Stimulated activated CD8-positive, alpha-beta memory T cell treated with anti-CD3 and anti-CD28 coated beads, Interleukin-4, amount 100 ng/mL, for 48 hours (primary cell): ENCODE measurements at places on chromosomes 12 and 14.

- DNase-seq = no peak
These were observed 50.3 kb downstream of the VRK1 start for GRCh38 chr14:96847451-96847850.

GRCh38 chr12:112007945-112008344 is 5.0 kb downstream of the TMEM116 start:
- no peak for DNase-seq

- no peak for DNase-seq
These were observed 16.8 kb downstream of the SCFD1 start for GRCh38 chr14:30638926-30639325.

DNA sequence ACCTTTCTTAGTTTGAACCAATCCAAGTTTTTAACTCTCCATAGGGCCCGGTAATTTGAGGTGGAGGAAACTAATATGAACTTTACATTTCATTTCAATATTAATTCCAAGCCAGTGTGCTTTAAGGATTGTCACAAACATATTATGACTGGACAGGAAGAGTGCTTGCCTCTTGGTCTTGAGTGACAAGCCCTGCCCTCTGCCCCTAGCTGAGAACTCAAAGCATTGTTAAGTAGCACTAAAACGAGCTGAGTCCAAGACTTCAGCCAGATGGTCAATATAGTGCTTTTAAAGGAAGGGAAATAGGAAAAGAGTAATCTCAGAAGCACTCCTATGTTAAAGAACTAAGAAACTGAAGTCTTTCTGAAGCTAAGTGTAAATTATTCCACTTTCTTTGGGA is 17.1 kb downstream of the TRMT5 start:
- DNase-seq = no peak

DNA sequence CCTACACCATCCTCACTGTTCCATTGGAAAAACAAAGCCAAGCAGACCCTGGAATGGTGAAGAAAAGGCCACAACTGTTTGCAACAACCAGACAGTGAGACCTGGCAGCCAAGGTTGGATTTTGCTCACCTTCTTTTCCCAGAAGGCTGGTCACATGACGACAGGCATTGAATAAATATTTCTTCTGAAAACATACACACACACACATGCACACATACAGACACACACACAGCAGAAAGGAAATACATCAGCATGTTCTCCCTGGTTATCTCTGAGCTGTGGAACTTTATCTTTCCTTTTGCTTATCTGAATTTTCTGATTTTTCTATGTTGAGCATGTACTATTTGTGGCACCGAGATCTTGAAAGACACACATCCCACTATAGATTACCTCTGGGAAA is 38.0 kb upstream of the CCDC60 start:
- DNase-seq = no peak

DNA sequence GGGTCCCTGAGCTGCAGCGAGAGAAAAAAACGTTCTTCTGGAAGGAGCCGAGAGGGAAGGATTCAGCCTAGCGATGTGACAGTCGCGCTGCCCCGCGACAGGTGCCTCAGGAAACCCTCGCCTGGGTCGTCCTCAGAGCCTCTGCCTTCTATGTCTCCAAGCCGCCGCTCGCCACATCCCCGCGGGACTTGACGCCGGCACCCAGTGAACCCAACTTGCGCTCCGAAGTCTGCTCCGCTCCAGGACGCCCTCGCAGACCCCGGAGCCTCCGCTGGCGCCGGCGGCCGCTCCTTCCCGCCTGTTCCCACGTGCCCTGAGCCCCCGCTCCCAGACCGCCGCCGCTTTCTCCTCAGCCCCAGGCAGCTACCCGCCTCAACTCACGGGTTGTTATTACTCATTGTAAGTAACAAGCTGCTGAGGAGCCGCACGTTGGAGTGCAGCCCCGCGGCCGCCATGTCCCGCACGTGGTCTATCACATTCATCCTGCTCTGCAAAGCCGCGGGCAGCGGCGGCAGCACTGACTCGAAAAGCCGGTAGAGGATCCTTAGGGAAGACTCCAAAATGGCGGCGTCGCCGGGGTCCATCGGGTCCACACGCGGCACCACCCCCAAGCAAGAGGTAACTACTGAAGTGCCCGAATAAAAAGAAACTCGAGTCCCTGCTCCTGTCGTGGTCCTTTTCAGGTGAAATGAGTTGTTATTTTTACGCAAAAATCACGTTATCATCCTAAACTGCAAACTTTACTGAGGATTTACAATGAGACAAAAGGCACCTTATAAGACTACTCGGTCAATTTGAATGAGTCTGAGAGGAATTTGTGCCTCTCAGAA is at the start of gene ANAPC7:
Gene ANAPC7 (minus strand): TSS at position 563 of the 830 bp plus-strand sequence. CDS start 81 bp downstream, at position 482.
- peak; percentile 89 for DNase-seq

DNA sequence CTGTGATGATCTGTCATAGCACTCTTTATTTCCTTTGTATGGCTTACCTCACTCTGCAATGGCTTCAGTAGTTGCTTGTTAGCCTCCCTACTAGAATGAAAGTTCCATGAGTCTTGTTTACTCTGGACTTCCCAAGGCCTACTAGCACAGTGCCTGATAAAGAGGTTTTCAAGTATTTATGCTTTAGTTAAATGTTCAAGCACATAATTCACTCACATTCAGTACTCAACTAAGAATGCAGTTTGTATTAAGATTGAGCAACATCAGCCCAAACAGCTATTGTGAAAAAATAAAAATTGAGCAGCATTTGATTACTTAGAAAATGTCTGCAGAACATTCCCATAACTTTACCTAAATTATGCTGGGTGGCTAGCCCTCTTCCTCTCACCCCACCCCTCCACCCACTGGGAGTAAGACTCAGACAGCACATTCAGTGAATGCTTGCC is 158.9 kb upstream of the AMIGO2 start:
- DNase-seq = no peak

GRCh38 chr14:99289394-99290189 is 17.6 kb upstream of the BCL11B start:
- no peak for DNase-seq

GRCh38 chr12:46131732-46132469 is 136.9 kb downstream of the SLC38A1 start:
- no peak for DNase-seq

DNA sequence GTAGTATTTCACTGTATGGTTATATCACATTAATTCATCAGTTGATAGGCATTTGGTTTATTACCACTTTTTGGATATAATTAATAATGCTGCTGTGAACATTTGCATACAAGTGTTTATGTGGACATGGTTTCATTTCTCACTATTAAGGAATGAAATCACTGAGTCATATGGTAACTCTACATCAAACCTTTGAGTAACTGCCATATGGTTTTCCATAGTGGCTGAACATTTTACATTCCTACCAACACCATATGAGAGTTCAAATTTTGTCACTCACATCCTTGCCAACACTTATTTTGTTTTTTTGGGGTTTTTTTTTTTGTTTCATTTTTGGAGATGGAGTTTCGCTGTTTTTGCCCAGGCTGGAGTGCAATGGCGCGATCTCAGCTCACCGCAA is 30.2 kb upstream of the EAPP start:
- DNase-seq = no peak

DNA sequence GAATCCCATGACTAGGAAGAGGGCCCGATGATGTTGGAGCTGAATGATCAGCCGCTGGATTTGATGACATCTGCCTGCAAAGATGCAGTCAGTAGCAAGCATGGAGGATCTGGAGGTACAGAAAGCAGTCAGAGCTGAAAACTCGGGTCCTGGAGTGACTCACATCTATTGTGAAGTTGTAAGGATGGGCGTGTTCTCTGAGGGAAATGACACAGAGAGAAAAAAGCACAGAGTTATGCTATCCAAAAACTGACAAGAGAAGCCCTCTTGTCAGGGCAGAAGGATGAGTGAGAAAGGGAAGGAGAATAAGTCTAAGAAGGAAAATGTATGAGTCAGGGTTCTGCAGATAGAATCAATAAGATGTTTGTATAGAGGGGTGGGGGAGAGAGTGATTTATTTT is 380.4 kb upstream of the CCDC196 start:
- DNase-seq = no peak

DNA sequence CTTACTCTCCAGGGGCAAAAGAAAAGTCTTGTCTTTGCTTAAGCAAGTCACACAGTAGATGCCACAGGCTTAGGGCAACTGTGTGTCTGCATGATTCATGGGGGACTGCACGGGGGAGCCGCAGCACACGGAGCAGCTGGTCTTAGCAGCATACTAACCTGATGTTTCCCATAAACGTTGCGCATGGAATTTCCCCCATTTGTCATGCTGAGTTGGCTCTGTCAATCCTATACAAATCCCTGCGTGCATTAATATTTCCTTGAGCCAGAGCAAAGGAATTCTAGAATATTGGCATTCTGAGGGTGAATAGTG is 71.2 kb downstream of the SAMD4A start:
- no peak for DNase-seq

DNA sequence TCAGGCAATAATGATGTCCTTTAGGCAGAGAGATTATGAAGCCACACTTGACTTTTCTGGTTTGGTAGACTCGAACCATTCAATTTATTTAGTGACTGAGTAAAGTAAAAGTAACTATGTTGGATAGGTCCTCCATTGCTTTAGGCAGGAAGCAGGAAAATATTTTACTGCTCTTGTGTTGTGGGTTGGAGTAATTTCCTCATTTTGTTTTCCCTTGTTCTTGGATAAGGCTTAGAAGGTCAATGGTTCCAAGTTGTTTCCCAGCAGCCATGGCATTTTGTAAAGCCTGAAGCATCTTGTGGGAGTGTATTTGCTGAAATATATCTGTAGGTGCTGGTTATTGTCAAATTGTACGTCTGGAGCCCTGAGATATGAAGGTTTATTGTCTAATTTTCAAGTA is 161.2 kb upstream of the SLC38A2 start:
- no peak for DNase-seq

- no peak for DNase-seq
These were observed 291.4 kb downstream of the NAV3 start for GRCh38 chr12:78121969-78122610.

DNA sequence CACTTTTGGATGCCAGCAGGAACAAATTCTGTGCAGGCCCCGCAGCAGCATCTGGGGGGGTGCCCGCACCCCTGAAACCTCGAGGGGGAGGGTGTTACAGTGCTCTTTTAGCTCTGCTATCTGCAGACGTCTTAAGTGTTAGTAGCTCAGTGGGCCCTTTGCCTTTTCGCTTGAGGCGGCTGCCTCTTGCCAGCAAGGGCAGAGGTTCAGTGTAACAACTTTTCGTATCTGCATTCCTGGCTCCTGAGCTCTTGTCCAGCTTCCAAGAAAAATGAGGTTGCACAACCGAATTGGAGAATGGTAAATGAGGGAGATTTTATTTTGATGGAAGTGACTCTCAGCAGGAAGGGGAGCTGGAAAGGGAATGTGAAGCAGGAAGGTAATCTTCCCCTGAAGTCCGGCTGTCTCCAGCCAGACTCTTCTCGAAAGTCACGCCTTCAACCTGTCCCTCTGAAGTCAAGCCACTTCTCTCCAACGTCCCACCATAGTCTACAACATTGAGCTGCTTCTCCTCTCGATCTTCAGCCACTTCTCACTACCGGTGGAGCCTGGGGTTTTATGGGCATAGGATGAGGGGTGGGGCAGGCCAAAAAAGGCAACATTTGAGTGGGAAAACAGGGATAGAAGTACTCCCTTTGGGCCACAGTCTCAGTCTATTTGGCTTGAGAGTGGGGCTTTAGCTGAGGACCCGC is 17.8 kb downstream of the TAS2R50 start:
- no peak for DNase-seq

DNA sequence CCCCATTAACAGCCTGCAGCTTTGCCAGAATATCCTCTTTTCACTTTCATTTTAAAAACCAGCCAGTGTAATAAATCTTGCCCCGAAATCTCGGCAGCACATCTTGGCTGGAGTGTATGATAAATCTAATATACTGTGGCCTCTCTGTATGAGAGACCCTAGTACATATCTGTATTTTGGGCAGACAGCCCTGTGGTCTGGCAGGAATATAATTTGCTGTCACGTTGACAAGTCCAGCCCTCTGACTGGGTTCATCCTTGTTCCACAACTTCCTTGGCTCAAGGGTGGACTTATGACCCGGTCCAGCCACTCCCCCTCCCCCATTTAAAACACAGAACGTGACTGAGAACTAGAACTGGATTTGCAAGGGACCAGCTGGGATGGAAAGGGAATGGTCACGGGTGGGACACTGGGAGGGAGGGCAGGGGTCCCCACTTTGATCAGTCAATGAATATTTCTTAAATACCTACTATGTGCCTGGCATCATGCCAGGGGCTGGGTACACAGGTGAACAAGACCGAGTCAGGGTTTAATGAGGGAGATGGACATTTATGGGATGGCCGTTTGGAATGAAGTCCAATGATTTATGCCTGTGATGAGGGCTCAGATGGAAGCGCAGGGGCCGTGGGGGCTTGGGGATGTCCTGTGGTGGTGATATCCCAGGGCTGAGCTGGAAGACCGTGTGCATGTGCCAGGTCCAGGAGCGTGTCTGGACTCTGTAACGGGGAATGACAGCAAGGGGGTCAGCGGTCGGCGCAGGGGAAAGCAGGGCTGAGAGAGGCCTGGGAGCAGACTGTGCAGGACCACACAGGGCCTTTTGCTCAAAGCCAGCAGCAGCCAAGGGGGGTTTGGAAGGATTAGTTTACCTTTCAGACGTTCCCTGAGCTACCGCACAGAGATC is 190.5 kb downstream of the PHETA1 start:
- DNase-seq = no peak

DNA sequence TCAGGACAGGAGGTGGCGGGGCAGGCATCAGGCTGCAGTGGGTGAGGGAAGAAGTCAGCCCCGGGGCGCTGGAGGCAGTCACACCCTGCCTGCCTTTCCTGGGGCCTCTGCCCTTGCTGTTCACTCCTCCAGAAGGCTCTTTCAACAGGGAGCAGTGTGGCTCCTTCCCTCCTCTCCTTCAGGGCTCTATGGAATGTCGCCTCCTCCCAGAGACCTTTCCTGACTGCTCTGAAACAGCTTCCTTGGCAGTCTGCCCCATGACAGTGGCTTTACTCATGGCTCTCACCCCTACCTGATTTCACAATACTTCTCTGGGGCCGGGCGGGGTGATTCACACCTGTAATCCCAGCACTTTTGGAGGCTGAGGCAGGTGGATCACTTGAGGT is 7.1 kb downstream of the RHOF start:
- DNase-seq = peak; percentile 72

- DNase-seq = no peak
These were observed 4.8 kb downstream of the CKB start for GRCh38 chr14:103517721-103518421.

GRCh38 chr14:84856751-84857534 is 673.0 kb upstream of the FLRT2 start:
- no peak for DNase-seq

- DNase-seq = no peak
These were observed 1165.9 kb upstream of the TMEM132C start for GRCh38 chr12:127101076-127101475.
